Femur (tissue), 1 donor: ENCODE measurements at places on chromosomes 12 and 14.

DNA sequence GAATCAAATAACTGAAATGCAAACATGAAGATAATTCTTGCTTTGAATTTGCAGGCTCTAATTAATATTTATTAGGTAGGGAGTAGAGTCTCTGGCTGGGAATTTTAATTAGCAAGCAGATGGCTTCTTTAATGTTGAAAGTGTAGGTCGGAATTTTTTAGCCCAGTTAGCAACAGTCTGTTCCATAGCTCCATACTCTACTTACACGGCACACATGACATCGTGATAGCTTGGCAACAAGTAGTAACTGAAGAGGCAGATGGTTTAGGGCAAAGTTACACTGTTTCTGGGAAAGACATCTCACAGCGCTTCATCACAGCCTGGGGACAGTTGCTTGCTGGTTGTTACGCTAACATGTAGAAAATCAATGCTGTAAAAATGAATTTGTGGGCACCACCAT lies 710.7 kb downstream of the GALC start:
- no peak for DNase-seq

DNA sequence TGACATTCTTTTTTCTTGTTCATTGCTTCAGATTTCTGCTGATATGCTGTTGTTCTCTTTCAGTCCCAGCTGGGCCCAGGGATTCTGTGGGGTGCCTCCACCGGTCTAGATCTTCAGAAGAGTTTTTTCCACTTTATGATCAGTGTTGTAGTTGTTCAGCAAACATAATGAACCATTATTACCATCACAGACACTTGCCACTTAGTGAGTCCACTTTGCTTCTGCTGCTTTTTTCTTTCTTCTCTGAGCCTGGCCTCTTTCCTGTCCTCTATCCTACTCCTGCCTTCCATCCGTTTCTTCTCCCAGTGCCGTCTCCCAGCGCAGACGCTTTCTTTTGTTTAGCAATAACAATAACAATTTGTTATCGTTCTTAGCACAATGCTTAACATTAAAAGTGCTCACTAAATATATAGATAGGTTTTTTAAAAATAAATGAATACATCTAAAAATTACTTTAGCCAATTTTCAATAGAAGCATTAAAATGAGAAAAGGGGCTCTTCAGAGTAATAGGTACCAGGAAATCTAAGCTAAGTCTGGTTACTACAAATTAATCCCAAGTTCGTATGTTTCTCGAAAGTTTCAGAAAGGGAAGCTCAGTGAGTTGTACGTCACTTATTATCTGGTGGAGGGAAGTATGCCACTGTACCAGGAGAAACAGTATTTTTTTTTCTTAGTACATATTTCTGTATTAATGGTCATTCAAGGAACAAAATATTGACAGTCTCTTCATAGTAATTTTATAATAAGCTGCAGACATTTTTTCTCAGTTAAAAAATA lies 98.2 kb downstream of the SRGAP1 start:
- no peak for DNase-seq

GRCh38 chr12:70609203-70609602 lies 28.0 kb downstream of the PTPRB start:
- DNase-seq: no peak

GRCh38 chr14:49892301-49892635 lies 614 bp upstream of the ARF6 start:
- DNase-seq: peak; percentile 87

DNA sequence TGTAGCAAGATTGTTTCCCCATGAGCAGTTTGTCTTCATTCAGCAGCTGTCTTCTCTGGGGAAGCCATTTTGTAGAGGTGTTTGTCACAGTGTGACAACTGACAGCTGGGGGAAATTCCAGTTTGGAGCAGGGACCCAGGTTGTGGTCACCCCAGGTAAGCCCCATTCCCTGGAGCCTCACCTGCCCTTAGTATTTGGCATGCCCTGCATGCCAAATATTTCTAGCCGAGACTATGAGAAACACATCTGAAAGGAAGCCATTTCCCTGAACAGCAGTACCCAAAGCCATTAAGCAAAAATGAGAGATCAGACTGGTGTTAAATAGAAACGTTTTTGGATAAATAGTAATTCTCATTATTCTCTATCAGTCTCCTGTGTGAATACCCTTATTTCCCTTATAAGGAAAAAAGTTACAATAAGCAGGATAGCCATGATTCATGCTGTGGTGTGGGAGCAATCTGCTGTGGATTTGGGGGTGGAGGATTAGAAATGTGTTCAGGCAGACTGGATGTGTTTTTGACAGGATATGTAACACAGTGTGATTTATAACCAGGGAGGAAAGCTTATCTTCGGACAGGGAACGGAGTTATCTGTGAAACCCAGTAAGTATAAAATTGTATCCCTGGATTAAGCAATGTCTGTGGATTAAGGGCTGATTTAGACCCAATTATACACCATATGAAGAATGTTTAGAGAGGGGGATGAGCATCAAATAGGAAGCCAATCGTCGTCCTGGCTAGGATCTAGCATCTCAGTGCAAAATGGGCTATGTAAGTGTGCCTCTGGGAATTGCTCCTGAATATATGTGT lies 68.9 kb downstream of the DAD1 start:
- DNase-seq: no peak

GRCh38 chr14:21215130-21215878 lies 53.9 kb downstream of the HNRNPC start:
- no peak for DNase-seq
